ENCODE measurements at places on chromosomes 16 and 17.

GRCh38 chr17:58531661-58532554, 17.5 kb upstream of the MTMR4 start:
- peak; percentile 62 for DNase-seq

DNA sequence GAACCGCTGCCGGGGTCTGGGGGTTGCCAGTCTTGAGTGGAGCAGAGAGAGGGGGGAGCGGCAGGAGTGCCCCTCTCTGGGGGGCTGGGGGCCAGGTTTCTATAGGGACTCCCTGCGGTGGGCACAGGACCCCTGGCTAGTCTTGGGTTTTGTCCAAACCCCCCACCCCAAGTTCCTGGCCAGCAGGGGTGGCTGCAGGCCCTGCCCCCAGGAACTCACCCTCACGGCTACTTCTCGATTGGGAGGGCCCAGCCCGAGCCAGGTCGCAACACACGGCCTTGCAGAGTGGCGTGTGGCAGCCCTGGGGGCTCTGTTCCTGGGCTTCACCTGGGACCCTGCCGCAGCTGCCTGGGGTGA, 601 bp downstream of the CDH15 start:
- no peak for DNase-seq

GRCh38 chr16:61131447-61131846, 904.8 kb downstream of the CDH8 start:
- DNase-seq = no peak

DNA sequence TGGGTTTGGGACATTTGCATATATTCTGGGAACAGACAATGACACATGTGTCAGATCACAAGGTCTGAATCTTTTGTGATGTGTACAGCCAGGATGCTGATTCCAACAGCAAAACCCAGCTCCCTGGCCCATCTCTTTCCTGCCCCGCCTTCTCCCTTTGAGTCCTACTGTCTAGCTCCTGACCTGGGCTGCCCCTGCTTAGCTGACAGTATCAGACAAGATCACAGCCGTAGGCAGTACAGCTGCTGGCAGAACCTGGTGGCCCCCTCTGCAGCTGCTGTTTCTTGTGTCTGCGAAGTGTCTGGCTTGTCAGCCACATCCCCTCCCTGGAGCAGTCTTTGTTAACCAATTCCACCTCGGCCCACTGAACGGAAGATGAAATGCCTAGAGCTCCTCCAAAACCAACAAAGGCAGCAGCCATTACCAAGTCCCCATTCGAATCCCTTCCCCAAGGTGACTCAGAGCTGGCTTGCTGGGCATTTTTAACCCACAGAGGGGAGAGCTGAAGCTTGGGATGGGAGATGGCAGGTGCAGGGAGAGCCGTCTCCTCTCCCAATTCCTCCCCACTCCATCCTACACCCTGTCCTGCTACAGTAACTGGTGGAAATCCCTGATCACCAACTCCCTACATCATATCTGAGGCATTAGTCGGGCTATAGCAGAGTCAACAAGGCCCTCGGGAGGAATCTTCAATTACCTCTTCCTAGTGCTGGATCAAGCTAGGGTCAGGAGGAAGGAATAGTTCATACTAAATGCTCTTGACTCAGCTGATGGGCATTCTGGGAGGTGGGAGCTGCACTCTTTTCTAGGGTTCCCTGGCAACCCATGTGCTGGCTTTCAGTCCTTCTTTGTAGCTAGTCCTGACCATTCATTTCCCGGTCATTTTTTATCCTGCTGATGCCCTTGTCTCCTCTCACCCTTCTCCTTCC, 5.8 kb downstream of the PIPOX start:
- no peak for DNase-seq

DNA sequence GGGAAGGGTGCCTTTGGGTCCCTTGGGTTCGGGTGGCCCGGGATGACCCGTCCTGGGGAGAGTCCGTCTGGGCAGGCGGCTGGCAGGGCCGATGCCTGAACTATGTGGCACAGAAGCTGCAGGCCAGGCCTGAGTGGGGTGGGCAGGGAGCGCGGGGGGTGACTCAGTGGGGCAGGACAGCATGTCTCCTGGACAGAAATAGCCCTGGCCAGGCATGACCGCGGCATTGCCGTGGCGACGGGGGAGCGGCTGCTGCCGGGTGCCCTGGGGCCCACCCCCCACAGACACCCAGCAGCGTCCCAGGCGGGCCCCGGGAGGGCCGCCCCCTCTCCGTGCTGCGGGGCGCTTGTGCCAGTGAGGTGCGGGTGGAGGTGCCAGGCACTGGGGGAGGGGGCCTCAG, 1.8 kb upstream of the C1QTNF8 start:
- no peak for DNase-seq

DNA sequence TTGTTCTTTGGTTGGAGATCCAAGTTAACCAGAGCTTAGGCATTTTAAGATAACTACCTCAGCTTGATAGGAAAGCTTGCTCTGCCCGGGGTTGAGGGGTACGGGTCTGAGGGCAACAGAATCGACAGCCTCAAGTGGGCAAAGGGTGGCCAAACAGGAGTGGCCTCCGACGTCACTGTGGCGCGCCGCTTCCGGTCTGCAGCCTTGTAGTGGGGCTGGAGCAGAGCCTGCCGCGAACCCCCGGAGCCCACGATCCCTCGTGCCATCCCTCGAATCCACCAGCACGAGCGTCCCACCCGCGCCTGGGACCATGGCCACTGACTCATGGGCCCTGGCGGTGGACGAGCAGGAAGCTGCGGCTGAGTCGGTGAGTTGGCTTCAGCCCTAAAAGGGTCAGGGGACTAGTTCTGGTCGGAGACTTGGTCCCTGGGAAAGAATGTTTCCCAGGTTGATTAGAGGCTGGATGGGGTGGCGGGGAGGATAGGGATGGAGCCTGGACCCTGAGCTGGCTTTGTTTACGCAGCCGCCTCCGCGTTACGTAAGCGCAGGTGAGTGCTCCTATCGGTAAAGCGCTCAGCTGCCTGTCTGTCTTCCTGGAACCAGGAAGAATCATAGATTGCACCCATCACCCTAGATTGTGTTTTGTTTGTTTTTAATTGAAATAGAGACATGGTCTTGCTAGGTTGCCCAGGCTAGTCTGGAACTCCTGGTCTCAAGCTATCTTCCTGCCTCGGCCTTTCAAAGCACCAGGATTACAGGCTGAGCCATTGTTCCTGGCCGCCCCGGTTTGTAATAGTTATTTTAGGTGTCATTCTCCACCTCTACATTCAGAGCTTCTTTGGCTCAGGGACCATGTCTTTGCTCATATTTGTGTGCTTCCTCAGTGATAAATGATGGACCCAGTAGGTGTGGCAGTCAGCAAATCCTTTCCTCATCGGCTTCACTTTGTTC, at the start of gene DDX19B:
DDX19B (plus strand) TSS at position 199 of the 951 bp plus-strand sequence; CDS start at position 311, 112 bp downstream.
- DNase-seq = no peak

DNA sequence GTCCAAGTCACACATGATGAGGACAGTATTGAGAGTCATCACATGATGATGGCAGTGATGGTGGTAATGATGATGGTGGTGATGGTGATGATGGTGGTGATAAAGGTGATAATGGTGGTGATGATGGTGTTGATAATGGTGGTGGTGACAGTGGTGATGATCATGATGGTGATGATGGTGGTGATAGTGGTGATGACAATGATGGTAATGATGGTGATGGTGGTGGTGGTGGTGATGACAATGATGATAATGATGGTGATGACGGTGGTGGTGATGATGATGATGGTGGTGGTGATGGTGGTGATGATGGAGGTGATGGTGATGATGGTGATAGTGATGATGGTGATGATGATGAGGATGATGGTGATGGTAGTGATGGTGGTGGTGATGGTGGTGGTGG, 190.2 kb upstream of the ZNF469 start:
- no peak for DNase-seq

DNA sequence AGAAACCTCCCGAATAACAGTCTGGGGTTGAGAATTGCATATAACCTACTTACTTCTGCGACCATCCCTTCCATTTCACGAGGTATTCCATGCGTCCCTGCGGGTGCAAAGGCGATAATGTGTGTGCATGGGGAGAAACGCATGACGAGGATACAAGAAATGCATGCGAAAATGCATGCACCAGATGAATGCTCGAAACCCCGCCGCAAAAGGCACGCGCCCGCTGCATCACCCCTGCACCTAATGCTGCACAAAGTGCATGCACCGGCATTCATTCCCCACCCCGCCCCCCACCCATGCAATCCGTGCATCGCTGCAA, 474 bp downstream of the CBX8 start:
- no peak for DNase-seq

DNA sequence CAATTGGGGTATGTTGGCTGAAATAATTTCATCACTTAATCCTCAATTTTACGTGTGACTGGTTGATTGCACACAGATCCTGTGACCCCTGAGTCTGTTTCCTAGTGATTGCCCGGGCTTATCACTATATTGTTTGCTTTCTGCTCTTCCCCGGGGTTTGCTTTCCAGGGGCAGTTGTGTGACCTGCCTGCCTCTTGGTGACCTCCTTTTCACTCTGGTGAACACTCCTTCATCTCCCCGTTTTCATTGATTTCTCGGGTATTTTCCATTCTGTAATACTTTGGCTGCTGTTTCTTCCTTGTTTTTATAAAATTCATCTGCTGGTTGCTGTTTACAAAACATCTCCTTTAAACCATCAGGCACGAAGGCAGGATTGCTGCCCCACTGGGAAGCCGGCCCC, 36.0 kb downstream of the NTN1 start:
- no peak for DNase-seq

- DNase-seq = no peak
Measured at GRCh38 chr17:62750631-62751051, 57.5 kb downstream of the MARCHF10 start.

DNA sequence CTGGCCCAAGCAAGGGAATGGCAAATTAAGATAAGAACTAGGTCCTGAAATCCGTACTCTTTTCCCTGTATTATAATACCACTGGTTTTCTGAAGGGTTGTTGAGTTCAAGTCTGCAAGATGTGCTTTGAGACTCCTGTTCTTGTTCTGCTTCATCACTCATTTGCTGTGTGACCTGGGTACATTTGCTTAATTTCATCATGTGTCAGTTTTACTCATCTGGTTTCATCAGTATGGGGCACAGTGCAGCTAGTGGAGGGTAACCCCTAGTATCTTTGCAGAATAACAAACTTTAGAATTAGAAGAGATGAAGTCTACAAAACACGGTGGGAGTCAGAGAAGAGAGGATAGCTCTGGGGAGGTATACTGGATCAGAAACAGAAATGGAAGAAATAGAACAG, 21.9 kb upstream of the EFCAB13 start:
- no peak for DNase-seq

- DNase-seq = no peak
Measured at GRCh38 chr17:7001318-7001961, 5.6 kb downstream of the ALOX12 start.

DNA sequence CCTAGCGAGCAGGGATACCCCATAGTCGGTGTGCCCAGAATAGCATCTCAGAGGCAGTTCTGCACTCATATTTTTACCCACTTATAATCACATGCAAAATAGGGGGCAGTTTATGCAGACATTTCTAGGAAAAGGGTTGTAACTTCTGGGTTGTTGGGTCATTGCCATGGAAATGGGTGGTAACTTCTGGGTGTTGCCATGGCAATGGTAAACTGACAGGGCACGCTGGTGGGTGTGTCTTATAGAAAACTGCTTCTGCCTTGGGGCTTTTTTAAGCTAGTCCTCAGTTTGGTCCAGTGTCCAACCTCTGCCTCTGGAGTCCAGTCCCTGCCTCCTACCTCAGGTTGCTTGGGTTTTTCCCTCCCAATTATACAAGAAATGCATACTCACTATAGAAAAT, 7.4 kb upstream of the SPAG9 start:
- no peak for DNase-seq

DNA sequence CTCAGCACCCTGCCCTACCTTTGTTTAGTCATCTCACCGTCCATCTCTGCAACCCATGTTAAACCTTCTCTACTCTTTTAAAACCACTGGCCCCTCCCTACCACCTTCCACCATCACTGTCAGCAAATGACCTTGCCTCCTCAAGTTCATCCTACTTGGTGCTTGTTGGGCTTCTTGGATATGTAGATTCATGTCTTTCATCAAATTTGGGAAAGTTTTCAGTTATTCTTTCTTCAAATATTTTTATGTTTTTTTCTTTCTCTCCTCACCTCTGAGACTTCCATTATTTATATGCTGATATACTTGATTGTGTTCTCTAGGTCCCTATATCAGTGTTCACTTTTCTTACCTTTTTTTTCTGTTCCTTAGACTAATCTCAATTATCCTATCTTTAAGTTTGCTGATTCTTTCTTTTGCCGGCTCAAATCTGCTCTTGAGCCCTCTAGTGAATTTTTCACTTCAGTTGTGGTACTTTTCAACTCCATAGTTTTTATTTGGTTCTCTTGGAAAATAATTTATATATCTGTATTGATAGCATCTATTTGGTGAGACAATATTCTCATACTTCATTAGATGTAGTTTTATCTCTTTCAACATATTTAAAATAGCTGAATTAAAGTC, 28.7 kb upstream of the ALDH3A2 start:
- DNase-seq = no peak

DNA sequence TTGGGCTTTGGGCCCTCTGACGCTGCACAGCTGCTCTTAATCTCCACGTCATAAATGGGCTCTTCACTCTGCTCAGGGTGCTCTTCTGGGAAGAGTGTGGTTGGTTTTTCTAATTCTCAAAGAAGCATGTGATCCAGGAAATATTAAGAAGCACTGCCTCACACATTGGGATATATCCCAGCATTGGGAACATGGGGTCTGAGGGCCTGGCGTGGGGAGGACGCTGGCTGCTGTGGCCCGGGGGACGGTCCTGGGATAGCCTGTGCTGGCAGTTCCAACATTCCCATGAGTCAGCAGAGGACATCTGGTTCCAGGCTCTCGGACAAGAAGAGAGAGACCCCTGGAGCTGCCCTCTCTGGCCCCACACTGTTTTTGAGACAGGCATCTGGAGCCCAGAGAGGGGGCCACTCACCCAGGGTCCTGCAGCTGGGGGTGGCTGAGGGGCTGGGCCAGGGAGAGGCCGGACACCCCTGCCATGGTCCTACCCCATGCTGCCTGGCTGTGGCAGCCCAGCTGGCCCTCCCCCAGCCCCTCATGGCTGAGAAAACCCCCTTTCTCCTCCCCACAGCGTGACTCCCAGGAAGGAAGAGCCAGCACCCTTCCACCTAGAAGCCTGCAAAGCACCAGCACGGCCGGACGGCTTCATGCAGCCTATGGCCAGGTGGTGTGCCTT, 58.8 kb downstream of the NT5M start:
- DNase-seq = no peak

- DNase-seq = no peak
Measured at GRCh38 chr17:73591296-73592078, 52.8 kb downstream of the SDK2 start.

DNA sequence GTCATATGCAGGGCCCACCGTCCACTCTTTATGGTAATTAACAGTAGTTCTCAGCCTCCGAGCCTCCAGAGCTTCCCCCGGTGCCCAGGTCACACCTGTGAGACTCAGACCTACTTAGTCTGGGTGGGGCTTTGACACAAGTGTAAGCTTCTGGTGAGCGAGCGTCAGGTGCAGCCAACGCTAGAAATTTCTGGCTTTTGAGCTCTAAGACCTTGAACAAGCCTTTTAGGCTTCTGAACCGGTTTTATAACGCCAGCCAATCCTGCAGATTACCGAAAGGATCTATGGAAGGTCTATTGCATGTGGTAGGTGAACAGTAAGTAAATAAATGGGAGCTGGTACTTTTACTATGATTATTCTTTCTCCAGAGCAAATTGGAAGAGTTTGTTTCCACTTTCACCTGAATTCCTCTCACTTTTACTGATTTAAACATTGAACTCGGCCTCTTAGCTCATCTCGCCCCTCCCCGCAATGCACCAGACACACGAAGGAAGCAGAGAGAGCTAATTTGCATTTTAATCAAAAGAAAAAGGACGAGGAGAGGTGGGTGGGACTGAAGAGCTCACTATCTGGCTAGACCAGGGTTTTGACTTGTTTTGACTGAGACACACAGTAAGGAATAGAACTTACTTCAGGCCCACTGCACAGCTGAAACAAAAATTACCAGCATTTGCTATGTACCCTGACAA, 47.1 kb downstream of the ABAT start:
- DNase-seq = no peak

- no peak for DNase-seq
Measured at GRCh38 chr16:3193221-3194212, 5.5 kb downstream of the OR1F1 start.

All from neuronal stem cell (in vitro differentiated cells).